NCI-H748 treated with DMSO at 0.1 percent for 48 hours (cell line): ENCODE measurements at places on chromosomes 5 and 9.

DNA sequence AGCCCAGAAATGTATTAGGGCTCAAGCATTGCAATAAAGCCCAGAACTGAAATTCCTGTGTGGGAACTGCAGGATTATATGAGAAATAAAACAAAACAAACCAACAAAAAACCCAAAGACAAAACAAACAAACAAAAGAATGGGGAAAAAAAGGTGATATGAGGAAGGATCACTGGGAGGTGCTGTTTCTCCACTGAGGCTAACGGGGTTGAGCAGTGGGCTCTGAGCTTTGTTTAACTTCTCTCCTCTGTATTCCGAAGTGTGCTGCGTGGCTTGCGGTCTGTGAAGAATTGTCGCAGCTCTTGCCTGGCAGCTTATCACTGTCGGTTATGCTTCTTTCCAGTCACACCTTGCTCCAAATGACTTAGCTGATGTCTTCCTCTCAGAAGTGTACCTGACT lies 106.3 kb downstream of the TENT4A start:
- DNase-seq, result peak; percentile 55

DNA sequence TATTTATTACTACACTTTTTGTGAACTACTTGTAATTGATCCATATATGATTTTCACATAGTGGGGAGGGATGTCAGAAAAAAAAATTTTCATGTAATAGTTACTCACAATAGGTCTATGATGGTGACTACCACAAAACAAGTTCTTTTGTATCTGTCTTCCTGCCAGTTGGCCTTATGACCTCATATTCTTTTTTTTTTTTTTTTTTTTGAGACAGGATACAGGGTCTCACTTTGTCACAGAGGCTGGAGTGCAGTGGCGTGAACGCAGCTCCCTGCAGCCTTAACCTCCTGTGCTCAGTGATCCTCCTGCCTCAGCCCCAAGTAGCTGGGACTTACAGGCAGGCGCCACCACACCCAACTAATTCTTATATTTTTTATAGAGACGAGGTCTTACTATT lies 10.9 kb downstream of the SEC24A start:
- DNase-seq, result no peak

DNA sequence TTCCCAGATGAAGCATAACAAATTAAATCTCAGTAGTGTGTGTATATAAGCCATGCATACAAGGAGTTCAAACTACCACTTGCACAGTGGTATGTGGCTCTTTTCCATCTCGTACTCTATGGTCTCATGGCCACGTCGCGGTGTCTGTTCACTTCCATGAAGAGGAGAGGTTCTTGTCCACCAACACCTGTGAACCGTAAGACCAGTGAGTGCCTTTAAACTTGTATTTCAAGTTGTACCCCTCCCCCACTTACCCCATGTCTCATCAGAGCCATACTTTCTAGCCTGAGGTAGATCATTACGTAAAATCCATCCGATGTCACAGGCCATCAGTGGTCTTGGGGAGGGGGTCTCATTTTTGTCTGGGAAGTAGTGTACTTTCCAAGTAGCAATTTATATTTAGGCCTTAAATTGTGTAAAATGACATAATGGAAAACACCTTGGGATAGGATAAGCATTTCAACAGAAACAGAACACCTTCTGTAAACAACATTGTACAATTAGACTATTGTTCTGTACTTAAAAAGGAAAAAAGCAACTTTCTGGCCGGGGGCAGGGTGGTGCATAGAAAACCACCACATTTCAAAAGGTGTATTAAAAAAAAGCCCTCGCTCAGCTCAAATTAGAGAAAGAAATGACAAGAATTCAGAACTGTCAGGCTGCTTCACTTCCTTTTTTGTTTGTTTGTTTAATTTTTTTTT lies 163.0 kb downstream of the SMARCA2 start:
- no peak for DNase-seq

DNA sequence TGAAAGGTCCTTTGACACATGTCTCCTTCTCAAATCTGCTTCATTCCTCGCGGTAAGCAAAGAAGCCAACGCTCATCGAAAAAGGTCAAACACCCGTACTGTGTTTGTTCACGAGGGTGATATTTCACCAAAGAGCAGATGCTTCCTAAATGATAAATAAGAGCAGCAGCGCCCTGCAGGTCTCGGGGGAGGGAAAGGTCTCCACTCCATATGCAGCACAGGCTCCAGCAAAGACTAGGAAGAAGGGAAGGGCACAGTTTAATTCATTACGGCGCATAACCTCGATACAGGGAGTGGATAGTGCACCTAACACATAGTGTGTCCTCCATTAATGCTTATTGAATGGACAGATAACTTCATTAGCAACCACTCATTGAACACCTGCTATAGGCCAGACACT lies 593.3 kb downstream of the CDK5RAP2 start:
- no peak for DNase-seq
